ENCODE measurements at places on chromosomes 12 and 14. TPM values are rescaled to one million over a fixed set of nuclear protein-coding genes. Genes with fewer than 3 reads are reported as not detected.

Gene TESPA1
- total RNA-seq, result not detected

Gene KLRF1
- total RNA-seq, result not detected

Gene SMCO2
- total RNA-seq, result not detected

- no peak for DNase-seq
Observed at GRCh38 chr12:123945287-123946151, 27.1 kb downstream of the CCDC92 start.

- DNase-seq, result no peak
Observed at GRCh38 chr14:80586131-80586530, 355.4 kb downstream of the CEP128 start.

- DNase-seq, result no peak
Observed at GRCh38 chr14:104138098-104138717, at the start of gene KIF26A. KIF26A (plus strand) TSS chr14:104138587; CDS start chr14:104138723, 136 bp downstream.

DNA sequence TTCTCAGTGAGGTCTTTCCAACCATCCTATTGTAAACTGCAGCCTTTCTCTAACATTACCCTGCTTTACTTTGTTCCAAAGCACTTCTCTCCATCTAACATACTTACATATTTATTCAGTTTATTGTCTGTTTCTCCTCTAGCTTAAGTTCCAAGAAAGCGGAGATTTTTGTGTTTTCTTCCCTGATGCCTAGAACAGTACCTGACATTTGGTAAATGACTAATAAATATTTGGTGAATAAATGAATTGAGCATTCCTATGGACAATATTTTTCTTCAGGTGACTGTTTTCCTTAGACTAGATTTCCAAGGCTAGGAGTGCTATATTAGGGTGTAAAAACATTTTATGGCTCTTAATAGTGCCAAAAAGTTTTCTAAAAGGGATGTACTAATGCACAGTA lies 2.4 kb downstream of the RACGAP1 start:
- no peak for DNase-seq

- peak; percentile 58 for DNase-seq
Observed at GRCh38 chr14:55889124-55889523, 229.1 kb upstream of the PELI2 start.

Data from body of pancreas (tissue), 4 donors.